ENCODE measurements at places on chromosomes 2 and 18. TPM values are rescaled to one million over a fixed set of nuclear protein-coding genes. Genes with fewer than 3 reads are reported as not detected.

PLGLB2 gene
- 3.7 TPM for total RNA-seq

LCT gene
- not detected for total RNA-seq

ABCB6 gene
- 12.5 TPM for total RNA-seq

SPC25 gene
- 0.60 TPM for total RNA-seq

NT5DC4 gene
- not detected for total RNA-seq

GRCh38 chr2:62195421-62196277 lies at the start of gene B3GNT2:
Gene B3GNT2, plus strand, starts transcription at chr2:62196115. Its CDS starts 26,106 bp downstream, at chr2:62222221.
- DNase-seq = peak; percentile 42

PAX3 gene
- total RNA-seq = not detected

GREB1 gene
- 14.5 TPM for total RNA-seq

CYP1B1 gene
- 12.9 TPM for total RNA-seq

DNA sequence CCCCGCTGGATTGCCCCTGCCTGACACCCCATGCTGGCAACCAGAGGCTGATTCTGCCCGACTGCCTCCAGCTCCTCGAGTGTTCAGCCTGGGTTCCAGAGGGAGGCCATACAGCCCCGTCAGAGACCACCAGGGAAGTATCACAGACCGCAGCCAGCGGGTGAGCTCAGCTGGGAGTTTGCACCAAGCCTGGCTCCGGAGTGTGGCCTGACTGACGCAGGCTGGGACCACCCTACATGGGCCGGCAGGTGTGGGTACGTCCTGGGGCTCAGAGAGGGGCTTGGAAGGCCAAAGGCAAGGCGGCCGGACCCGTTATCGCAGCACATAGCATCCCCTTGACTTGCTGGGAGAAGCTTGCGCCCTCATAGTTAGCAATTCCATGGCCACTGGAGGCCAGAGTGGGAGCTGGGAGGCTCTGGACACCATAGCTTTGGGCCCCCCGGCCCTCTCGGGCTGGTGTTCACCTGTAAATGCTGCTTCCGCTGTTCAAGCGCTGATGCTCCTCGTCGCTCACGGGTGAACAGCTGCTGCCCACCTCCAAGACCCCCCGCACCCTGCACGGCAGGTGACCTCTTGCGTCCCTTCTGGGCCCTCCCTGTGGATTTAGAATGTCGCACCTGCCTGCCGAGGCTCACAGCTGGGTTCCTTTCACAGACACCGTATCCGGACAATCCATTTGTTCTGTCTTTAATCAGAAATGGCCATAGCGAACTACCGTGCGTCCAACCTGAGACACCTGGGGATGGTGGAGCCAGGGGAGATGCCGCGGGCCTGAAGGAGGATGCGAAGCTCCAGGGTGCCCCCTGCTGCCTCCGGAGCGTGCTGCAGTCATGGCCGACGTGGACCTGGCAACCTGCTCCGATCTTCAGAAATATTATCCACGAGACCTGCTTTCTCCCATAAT lies 31.2 kb upstream of the SLC66A3 start:
- no peak for DNase-seq
